Cerebellum (tissue), 4 donors: ENCODE measurements at places on chromosomes 12 and 14.

DNA sequence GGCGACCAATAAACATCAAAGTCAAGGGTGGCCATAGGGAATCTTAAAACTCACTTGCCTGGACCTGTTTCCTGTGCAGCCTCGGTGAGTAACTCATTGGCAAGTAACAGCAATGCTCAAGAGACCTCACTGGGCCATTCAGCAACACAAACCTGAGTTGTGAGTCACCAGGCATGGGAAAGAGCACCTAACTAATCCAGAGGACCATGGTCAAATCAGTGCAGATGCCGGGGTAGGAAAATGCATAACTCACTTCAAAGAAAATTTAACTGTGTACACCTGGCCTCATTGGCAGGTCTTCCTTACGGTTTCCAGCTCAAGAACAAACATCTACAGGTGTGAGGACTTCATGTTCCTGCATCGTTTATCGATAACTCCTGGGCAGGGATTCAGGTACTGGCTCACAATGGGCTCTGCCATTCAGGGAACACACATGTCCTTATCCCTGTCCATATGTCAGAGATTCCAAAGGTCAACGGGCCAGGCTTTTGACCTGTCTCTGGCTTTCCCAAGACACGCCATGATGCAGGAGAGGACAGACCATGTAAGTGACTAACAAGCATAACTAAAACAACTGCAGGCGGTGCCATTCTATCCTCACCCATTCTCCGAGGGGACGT, 211.8 kb downstream of the ANO2 start:
- DNase-seq, result no peak

DNA sequence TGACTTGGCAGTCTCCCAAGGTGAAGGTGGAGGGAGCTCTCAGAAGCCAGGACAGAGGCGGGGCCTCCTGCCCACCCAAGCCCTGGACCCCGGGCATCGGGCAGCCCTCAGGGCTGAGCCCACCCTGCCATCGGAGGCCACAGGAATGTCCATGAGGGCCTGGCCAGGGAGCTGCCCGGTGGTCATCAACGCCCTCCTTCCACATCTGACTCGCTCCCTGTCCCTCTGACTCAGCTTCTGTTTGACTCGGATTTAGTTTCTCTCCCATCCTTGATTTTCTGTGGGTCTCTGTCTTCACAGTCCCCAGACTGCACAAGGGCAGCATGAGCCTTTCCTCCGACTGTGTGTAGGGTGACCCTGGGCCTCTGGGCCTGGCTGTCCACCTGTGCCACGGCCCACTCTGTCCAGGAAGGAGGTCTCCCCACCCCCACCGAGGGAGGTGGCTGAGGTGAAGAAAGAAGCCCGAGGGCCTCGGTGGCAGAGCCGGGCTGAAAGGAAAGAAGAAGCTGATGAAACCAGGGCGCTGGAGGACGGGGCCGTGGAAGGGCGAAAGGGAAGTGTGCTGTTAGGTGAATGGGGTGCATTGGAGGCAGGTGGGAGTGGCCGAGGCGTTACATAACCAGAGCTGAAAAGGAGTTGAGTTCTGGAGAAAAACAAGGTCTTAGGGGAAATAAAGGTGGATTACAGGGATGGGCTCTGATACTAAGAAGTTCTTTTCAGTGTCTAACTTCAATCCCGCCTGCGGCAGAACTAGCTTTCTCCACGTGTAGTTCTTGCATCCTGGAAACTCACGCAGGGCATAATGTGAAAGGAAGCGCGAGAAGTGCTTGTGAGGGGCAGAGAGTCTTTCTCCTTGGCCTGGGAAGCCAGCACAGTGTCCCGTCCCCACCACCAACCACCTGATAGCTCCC, 16.7 kb upstream of the TMEM106C start:
- DNase-seq, result no peak

- no peak for DNase-seq
Observed at GRCh38 chr14:69876221-69876847, 2.9 kb upstream of the SMOC1 start.

- DNase-seq, result no peak
Observed at GRCh38 chr14:72683787-72684186, 210.1 kb downstream of the DPF3 start.

GRCh38 chr14:96905065-96905464, 107.9 kb downstream of the VRK1 start:
- no peak for DNase-seq

- DNase-seq, result no peak
Observed at GRCh38 chr14:94966868-94967267, 190.5 kb downstream of the DICER1 start.

DNA sequence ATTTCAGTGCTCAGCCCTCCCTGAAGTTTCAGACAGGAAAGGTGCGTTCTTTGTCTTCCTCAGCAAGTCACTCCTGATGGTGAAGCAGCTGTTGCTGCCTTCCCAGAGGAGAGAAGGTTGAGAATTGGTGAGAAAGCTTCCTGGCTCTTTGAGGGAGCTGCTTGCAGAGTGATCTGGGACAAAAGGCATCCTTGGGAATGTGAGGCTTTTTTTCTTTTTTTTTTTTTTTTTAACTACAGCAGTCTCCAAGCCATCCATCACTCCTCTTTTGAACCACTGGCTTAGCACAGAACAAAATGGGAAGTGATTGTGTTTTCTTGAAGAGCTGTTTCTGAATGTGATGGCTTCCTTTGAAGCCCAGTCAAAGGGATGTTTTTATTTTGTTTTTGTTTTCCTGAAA, 120.4 kb upstream of the LRIG3 start:
- DNase-seq, result no peak

- no peak for DNase-seq
Observed at GRCh38 chr14:96038558-96038919, 623 bp upstream of the C14orf132 start.

DNA sequence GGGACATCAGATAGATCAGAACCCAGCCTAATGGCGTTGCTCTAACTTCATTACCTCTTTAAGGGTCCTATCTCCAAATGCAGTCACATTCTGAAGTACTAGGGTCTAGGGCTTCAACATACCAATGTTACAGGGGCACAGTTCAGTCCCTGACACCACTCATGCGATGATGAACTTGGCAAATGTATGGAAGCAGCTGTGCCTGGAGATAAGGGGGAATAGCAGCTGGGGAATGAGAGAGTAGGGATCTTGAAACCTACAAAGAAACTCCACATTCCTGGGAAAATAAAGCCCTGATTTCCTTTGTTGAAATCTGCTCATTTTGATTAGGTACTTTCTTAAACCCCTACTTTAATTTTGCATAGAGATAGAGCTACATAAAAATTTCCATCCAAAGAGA, 20.5 kb upstream of the TMCC3 start:
- no peak for DNase-seq

DNA sequence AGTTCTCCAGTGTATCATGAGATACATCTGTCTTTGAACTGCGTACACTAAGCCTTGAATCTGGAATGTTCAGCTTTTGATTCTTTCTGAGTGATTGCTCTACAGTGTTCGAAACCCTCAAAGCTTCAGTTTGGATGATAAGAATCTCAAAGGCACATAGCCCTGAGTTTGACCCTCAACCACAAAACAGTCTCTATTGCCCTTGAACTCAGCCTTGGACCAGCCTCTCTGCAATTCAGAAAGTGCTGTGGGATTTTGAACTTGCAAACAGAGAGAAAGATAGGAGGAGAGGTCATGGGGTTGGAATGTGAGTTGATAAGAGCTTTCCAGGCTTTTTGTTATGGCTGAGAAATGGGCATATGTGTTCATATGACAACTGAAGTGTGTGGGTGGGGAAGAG, 100.3 kb downstream of the MYRFL start:
- DNase-seq, result no peak

DNA sequence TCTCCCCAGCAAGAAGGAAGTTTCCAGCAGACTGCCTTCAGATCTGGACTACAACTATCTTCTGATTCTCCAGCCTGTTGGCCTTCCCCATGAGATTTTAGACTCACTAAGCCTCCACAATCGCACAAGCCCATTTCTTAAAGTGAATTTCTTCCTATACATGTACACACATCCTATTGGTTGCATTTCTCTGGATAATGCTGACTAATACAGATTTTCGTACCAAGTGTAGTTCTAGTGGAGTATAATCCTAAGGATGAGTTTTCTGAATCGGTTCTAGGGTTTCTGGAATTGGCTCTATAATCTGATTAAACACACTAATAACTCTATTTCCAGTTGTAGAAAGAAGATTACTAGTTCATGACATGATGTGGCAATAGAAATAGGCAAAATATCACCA, 53.3 kb downstream of the C12orf50 start:
- DNase-seq, result no peak

DNA sequence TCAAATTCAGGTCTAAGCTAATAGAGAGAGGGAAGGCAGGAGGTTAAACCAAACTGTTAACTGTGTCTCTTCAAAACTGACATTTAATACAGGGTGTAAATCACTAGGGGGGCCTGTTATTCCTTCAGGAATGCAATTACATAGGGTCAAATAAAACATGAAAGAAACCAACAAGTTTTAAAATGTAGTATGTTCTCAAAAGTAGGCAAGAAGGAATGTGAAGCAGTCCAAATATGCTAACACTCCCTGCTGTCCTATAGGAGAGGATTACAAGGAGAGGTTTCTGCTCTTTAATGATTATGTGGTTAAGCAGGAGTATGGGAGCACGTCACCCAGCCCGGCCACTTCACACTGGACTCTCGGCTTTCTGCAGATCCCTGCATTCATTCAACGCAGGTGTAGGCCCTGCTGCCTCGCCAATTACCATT, 42.5 kb upstream of the BMP4 start:
- DNase-seq, result no peak

DNA sequence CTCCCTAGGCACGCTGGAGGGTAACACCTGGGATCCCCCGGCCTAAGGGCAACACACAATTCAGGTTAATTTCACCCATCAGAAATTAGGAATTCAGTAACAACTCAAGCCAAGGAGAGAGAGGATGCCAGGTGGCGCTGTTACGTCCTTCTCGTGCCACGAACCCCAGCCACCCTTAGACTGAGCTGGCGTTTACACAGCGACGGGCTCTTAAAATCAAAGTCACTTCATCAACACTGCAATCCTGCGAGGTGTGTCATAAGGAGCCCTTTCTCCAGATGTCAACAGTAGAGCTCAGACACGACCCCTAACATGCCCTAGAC, 110.6 kb upstream of the TMEM132D start:
- DNase-seq, result no peak

DNA sequence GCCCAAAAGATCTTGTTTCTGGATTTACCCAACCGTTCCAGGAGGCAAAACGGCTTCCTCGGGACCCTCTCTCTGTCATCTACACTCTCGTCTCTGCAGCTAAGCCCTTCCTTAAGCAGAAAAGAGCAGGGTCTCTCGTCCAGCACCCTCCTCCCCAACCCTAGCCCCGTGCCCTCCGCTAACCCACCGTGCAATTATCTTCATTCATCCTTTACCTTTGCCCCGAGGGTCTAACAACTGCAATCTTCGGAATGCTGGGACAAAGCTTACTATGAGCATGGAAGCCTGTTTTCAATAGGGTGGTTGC, 276 bp upstream of the BMAL2 start:
- no peak for DNase-seq

DNA sequence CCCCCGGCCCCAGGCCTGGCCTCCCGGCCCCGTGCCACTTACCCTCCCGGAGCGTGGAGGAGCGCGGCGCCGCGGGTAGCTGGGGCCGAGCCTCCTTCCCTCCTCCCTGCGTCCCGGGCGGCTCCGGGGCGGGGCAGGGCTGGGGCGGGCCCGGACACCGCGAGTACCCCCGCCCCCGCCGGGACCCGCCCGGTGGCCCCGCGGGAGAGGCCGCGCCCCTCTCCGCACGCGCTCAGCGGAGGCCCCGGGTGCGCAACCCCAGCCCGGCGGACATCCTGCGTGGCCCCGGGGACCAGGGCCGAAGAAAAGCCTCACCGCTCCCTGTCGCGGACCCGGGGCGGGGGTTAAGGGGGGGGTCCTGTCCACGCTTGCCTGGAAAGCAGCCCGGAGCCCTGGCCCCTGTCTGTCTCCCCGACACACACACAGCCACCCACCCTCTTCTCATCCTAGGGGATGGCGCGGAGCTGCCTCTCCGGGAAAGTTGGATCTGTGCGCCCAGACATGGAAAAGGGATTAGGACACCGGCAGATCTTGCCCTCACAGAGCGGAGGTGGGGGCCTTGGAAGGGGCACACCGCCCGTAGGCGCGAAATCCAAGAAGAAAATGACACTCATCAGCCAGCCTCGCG, at the start of gene SYNE3:
TSS of gene SYNE3 (minus strand) at position 97 of the 628 bp plus-strand sequence. CDS start 40,829 bp downstream, outside the sequence.
- no peak for DNase-seq

DNA sequence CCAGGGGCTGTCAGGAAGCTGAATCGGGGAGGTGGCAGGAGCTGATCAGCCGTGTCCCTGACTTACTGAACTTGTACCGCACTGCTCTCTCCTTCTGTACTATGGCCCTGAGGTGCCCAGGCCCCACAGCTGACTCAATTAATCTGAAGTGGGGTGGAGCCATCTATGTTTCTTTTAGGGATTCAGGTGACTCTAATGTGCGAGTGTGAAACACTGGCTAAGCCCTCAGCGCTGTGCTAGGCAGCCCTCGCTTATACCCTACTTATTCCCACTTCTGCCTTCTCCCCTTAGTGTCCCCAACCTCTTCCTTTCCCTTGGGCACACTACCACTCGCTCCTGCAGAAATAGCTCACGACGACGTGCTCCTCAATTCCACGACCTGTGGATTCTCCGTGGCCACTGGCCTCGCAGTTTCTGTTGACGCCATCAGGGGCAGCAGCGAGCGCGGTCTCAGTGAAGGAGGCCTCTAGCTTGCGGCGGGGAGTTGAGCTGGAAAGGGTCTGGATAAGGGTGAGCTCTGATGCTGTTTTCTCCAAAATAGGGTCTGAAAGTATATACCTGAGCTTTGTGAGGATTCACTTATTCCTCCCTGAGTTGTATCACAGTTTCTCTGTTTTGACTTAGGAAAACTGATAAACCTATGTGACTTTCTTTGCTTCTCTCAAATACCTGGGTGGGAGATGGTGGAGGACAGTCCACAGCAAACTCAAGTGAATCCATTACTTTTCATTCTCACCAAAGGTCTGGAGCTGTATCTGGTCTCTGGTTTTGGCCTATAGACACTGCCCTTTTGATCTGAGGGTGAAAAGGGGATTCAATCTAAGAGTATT, 167.6 kb downstream of the SLC41A2 start:
- no peak for DNase-seq

DNA sequence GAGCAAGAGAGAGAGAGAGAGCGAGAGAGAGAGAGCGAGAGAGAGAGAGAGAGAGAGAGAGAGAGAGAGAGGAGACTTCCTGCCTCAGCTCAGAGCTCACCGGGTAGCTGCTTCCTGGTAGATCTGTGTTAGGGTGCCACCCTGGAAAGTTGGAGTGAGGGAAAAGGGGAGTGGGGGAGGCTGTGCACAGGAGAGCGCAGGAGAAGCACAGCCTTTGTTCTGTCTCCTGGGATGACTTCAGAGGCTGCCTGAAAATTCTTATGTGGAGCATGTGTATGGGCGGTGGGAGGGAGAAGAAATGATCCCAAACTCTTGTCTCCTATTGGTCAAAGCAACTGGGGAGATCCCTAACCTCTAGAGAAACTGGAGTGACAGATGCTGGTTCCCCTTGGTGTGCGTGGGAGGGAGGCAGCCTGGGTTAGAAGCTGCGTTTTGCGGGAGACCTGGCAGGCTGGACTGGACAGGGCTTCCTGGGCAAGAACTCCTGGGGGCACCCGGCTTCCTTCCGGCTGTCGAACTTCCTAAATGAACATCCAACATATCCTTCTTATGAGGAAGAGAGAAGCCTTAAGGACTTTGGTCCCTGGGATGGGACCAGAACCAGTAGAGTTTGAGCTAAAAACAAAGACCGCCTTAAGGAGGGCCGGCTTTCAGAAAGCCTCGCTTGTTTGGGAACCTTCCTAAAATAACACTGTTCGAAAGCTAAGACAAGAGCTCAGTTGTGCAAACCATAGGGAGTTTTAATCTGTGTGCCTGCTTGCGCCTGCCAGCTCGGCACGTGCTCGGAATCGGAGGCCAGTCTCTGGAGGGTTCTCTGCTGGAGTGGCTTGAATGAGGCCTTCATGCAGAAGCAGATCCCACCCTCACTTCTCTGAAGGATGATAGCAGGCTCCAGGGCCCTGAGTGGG, 30.4 kb upstream of the BEGAIN start:
- peak; percentile 46 for DNase-seq
